SHP77 treated with DMSO at 0.1 percent for 48 hours (cell line): ENCODE measurements at places on chromosomes 16 and 17.

GRCh38 chr17:66960613-66961012 is 3.9 kb upstream of the CACNG4 start:
- DNase-seq = no peak

DNA sequence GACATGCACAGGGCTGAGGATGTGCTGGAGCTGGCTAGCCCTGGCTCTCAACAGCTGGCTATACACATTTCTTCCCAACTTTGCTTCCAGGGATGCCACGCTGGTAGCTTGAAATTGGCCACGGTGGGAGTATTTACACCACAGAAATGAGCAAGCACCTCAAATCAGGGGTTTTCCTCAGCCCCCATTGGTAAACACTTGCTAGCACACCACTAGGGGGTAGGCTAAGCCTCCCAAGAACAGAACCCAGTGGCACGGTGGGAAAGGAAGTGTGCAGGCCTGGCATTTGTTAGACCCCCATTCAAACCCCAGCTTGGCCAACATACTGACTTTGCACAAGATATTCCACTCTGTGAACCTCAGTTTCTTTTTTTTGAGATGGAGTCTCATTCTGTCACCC is 12.9 kb downstream of the DRC3 start:
- DNase-seq = no peak

DNA sequence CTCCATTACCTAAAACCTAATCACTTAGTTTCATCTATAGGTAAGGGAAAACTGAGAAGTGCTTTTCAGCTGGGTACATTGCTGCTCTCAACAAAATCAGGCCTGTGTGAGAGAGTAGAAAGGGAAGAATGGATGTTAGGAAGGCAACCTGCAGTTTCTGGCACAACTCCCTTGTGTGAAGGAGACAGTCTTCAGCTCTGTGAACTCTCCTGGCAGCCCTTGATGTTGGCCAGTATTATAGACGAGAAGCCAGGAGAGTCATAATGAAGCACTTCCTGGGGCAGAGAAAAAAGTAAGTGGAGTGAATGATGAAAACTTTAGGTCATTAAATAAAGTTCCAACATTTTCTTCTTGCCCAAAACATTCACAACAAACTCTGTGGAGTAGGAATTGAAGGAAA is 260.1 kb downstream of the IRX3 start:
- no peak for DNase-seq

DNA sequence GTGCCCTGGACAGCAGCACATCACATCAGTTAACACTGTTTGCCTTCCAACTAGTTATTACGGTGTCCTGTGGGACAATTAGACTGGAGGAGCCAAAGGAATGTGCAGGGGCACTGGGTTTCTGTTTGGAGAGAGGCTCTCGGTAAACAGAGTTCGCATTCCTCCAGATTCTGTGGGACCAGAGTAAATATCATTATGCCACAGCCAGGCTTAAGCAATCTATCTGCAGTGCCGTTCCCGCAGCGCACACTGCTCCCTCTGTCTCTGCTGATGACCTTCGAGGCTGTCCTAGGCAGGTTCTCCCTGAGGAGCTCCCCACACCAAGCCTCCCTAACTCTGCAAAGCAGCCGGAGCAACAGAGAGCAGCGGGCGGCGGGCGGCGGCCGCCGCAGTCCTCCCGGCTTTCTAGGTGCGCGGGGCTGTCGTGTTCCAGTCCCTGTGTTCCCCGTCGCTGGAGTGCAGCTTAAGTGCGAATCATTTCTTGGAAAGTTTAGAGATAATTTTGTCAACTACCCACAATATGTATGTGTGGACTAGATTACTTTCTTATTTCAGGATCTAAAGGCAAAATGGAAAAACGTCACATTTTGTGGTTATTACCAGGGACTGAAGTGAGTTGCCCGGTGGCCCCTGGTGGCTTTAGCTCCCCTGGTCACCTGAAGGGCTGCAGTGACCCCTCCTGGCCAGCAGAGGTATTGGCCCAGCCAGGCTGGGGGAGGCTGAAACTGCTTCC is 43.3 kb downstream of the PGS1 start:
- DNase-seq = peak; percentile 54

- no peak for DNase-seq
Observed at GRCh38 chr17:6052926-6053325, 17.3 kb upstream of the WSCD1 start.

DNA sequence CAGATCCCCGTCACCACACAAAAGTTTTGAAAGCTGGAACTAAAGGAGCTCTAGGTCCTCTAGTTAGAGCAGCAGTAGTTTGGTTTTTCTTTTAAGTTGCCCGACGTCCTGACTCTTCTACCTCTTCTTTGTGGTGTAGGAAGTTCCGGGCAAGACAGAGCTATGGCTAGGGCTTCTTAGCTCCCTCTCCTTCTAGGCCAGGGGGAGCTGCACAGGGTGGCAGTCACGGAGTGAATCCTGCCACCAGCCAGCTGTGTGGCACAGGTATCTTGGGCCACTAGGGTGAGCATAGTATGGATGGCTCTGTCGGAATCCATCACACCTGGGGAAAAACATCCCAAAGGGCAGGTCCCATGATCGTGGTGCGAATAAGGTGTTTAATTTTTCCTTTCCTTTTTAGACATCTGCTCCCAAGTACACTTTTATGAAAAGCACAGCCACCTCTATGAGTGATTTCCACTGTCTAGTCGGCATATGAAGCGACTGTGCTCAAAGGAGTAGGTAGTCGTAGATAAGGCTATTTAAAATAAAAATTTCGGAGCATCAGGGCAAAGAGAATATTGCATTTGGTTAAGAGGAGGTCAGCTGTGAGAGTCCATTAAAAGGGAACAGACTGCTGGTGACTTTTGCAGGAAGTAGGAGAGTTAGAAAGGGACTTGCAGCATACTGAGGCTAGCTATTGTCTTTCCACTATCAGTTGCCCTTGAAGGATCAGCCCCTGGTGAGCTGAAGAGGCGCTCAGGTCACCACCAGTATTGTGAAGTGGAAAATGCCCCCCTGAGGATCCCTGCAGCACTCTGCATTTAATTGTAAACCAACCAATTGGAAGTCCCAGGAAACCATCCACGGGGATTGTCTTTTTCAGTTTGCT is 2.1 kb downstream of the PRKCA start:
- no peak for DNase-seq

- DNase-seq = no peak
Observed at GRCh38 chr17:73546114-73546513, 98.1 kb downstream of the SDK2 start.

DNA sequence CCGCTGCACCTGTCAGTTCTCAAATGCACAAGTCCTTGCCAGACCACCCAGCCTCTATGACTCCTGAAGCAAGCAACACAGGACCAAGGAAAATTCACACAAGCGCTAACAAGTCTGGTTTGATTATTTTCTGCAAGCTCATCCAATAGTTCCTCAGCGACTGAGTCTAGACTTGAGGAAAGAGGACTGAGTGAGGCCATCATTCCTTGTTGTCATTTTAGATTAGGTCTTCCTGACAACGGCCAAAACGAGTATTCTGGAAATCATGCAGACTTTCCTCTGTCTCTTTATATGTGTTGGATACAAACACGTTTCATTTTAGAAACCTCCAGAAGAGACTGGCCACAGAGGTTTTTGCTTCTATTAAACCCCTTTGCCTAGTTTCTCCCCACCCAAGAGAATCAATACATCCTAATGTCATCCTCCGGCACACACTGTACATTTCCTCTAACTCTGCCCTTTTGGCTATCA is 561 bp downstream of the CCDC47 start:
- DNase-seq = no peak

DNA sequence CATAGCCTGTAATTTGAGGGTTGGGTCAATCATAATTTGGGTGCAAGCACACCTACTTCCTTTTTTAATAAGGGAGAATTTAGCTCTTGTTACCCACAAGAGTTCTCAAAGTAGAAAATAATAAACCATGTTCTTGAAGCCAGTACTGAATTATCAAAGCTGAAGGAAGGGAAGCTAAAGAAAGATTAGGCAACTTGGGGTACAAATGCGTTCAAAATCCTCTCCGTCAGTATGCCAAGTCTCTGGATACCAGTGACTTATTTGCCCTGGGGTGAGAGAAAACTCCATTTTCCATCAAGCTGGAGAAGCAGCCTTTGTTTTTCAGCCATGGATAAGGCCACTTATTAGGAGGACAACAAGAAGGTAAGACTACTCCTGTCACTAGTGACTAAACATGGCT is 23.5 kb upstream of the DHRS13 start:
- no peak for DNase-seq

DNA sequence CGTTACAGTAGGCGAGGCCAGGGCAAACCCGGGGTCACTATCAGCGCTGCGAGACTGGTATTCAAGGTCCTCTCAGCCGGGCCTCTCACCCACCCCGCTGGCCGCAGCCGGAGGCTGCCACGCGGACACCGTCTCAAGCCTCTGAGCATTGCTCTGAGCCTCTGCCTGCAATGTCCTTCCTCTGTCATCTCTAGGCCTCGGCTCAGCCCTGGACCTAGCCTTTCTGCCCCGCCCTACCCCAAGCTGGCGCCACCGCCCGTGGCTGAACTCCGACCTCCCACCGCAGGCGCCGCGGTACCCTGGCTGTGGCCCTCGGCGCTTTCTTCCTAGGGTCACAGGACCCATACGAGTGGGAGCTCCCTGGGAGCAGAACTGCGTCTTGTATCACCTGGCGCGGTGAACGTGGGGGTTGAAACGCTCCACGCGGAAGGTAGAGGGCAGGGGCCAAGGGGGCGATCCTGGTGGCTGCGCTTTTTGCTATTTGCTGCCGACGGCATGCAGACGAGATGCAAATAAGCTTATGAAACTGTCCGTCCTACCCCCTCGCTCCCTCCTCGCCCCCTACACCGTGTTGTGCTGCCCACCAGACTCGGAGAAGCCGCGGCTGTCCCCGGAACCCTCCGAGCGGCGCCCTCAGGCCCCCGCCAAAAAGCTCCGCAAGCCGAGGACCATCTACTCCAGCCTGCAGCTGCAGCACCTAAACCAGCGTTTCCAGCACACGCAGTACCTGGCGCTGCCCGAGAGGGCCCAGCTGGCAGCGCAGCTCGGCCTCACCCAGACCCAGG is 3.7 kb downstream of the DLX4 start:
- no peak for DNase-seq

GRCh38 chr16:89808475-89808874 is 8.0 kb downstream of the FANCA start:
- no peak for DNase-seq

DNA sequence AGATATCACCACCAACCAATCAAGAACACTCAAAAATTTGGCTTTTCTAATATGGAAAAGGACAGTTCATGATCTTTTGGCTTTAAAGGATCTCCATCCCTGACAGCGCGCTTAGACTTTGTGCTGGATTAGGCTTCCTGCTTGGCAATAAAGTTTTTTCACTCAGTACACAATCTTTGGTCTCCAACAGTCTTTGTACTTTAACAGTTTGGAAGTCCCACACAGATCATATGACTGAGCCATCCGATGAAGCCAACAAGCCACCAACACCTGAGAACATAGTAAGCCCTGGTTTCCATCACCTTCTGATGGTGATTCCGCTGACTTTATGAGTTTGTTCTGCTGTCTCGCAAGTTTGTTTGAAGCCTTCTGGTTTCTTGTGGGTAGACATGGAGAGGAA is 34.3 kb downstream of the SMURF2 start:
- no peak for DNase-seq

- DNase-seq = peak; percentile 27
Observed at GRCh38 chr17:19706791-19707727, 9.3 kb downstream of the SLC47A2 start.

- no peak for DNase-seq
Observed at GRCh38 chr17:75445296-75445695, 11.1 kb upstream of the TMEM94 start.

DNA sequence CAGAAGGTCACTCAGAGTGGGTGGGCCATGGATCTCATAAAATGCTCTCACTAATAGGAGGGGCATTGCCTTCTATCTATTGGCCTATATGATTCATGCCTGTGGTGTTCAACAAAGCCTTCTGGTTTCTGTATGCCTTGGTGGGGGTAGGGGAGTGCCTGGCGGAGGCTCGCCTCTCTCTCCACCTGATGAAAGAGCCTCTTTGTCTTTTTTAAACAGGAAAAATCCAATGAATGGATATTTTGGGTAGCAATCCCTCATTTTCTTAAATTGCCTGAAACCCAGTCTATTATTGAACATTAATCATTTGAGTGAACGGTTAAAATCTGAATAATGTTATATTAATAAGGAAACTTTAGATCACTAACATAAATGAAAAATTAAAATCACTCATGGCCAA is 90.6 kb downstream of the TOX3 start:
- DNase-seq = no peak
